ENCODE measurements at places on chromosomes 13 and 19.

GRCh38 chr13:91358387-91358782 lies 10.9 kb downstream of the MIR17HG start:
- no peak for DNase-seq

GRCh38 chr13:79805317-79805716 lies 324.4 kb downstream of the NDFIP2 start:
- DNase-seq, result no peak

GRCh38 chr19:33100894-33101644 lies 20.1 kb downstream of the GPATCH1 start:
- no peak for DNase-seq

- DNase-seq, result no peak
Measured at GRCh38 chr13:19961489-19961888, 3.0 kb downstream of the ZMYM2 start.

- DNase-seq, result no peak
Measured at GRCh38 chr13:39554371-39554770, 48.6 kb downstream of the LHFPL6 start.

DNA sequence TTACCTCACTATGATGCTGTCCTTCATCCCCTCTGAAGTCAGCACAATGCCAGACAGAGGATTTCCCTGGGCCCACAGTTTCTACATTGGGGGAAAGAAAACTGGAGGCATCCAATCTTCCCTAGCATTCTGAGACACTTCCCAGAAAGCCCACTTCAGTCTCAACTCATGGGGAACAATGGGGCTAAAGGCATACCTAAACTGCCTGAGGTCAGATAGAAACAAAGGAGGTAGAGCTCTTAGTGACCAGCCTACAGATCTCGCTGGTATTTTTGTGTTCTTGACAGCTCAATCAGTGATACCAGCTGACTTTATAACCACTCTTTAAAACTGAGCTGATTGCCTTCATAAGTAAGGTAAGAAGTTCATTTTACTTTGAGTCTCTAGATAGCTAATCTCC lies 881.0 kb upstream of the GPC6 start:
- DNase-seq, result no peak

DNA sequence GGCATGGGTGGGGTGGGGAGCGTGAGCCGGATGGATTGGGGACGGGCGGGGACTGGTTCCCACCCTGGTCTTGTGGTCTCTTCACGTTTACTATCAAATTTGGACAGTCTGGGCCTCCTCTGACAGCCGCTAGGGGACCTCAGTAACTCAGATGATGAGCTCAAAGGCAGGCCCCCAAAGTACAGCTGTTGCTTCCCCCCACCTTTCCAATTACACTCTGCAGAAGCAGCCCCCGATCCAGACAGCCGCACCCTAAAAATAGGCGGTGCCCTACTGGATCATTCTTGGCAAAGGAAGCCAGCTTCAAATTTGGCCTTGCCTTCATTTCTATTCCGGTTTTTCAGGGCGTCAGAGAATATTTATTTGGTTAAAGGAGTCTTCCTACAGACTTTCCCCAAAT lies 1.9 kb upstream of the FOXO1 start:
- no peak for DNase-seq

GRCh38 chr13:90867336-90867683 lies 480.2 kb upstream of the MIR17HG start:
- peak; percentile 1 for DNase-seq

DNA sequence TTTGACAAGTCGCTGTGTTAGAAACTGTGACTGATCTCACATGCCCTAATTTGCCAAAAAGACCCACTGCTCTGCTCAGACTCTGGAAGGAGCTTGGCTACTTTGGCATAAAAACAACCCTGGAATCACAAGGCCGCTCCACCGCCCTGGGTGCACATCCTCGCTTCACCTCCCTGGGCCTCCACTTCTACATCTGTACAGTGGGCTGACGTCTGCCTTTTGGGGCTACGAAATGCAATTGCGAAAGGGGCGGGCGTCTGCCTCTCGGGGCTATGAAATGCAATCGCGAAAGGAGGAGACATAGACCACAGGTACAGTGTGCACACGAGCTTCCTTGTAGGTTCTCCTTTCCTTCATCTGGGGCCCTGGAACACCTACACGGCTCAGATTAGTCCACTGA lies 74.2 kb downstream of the SLC7A1 start:
- DNase-seq, result no peak

DNA sequence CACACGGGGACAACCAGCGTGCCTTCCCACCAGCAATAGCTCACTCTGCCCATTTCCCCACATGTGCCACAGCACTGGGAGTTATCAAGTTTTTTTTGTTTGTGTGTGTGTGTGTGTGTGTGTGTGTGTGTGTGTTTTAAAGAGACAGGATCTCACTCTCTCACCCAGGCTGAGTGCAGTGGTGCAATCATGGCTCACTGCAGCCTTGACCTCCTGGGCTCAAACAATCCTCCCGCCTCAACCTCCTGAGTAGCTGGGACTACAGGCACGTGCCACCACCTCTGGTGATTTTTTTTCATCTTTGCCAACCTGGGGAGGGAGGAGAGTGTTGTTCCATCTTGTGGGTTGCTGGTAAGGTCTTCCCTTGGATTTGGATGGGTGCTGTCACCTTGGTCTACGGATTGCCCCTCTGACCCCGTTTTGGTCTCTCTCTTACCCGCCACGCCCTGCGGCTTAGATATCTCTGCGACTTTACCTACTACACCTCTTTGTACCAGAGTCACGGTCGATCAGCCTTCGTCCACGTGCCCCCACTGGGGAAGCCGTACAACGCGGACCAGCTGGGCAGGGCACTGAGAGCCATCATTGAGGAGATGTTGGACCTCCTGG lies 22.6 kb downstream of the PGPEP1 start:
- DNase-seq, result no peak

DNA sequence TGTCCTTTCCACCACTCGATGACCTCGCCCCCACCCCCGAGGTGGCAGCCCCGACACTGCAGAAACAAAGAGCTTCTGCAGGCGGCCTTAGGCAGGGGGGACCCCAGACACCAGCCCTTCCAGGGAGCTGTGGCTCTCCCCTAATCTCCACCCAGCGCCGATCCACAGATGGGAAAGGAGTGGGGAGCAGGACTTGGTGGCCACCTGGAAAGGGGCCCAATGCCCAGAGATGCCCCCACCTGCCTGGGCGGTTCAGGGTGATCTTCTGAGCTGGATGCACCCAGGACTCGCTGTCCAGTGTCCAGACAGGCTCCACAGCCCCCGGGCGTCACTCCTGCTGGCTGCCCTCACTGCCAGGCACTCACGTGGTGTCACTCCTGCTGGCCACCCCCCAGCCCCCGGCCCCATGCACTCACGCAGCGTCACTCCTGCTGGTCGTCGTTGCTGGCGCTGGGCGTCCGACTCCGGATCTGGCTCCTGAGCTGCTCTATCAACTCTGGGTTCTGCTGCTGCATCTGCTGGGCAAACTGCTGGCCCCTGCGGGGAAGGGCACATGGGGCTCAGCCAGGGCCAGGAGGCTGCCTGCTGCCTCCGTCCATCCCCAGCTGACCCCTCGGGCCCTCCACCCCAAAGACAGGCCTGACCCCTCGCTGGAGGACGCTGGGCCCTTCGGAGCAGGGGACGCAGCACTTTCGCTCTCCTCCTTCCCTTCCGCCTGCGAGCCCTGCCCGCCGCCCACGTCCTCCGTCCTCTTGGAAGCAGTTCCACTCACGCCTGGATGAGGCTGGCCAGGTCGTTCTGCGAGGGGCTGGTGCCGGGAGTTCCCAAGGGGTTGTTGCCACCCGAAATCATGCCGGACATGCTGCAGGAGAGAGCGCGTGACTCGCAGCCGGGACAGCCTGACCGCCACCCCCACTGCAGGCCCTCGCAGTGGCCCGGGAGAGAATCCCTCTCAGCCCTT lies 17.4 kb upstream of the SLC39A3 start:
- no peak for DNase-seq
